Stimulated activated CD4-positive, alpha-beta T cell treated with anti-CD3 and anti-CD28 coated beads, Interleukin-4, amount 100 ng/mL, for 24 hours (primary cell): ENCODE measurements at places on chromosomes 3 and 15.

DNA sequence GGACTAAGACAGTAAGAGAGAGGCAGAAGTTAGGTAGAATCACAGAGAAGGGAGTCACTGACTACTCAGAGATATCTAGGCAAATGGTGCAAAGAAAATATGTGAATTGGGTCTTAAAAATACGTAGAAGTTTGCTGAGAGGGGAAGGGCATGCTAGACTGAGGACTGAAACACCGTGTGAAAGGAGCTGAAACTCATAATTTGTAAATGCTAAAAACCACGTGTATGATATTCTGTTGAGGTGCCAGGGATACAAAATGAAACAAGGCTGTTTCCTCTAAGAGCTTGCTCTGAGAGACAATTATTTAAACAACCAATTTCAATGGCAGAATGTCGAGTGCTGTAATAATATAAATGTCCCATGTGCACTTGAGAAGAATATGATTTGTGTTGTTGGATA is 47.2 kb downstream of the NCK1 start:
- DNase-seq = no peak

DNA sequence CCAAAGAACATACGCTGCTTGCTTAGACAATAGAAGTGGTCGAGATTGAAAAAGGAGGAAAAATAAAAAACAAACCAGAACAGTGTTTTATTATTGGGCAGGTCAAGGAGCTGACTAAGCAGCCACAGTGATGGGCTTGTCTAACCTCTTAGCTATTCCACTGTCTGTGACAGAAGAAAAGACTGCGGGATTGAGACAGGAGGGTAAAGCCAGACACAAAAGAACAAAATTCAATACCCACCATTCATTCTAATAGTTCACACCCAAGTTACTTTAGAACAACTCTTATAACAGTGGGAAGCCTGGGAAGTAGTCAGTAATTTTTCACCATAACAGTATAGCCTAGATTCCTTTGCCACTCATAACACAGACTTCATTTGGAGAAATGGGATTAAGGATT is 435.4 kb downstream of the MFSD1 start:
- no peak for DNase-seq

DNA sequence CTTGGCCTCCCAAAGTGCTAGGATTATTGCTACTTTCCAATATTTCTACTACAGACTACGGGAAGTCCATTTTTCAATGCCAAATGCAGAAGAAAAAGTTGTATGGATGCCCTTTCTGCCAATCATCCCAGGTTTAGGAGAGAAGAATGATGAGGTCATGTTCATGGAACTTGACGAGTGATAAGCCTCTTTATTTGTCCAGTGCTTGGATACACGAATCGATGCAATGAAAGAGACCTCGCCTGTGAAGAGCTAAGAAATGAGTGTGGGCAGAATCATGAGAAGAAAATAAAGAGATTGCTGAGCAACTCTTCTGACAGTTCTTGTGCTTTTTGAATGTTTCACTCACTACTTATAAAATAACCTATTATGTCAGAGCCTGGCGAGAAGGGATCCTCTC is 996 bp upstream of the SLC28A1 start:
- no peak for DNase-seq

DNA sequence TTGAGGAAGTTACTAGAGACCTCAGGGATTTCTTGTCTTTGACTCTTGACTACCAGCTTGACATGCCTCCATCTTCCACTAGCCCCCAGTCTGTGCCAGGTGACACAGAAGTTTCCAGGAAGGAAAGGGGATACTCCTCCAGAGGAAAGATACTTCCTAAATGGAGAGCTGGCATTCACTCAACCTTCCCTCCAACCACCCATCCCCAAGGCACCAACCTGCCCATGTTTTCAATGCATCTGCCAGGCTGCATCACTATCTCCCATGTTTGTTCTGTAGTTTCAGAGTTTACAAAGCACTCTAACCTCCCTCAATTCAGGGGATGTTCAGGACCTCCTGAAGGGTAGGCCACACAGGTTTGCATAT is 198.4 kb upstream of the LPP start:
- no peak for DNase-seq
